Stimulated activated CD4-positive, alpha-beta T cell treated with anti-CD3 and anti-CD28 coated beads, TNF-alpha, amount 100 ng/mL, for 4 hours (primary cell): ENCODE measurements at places on chromosomes 4 and X.

DNA sequence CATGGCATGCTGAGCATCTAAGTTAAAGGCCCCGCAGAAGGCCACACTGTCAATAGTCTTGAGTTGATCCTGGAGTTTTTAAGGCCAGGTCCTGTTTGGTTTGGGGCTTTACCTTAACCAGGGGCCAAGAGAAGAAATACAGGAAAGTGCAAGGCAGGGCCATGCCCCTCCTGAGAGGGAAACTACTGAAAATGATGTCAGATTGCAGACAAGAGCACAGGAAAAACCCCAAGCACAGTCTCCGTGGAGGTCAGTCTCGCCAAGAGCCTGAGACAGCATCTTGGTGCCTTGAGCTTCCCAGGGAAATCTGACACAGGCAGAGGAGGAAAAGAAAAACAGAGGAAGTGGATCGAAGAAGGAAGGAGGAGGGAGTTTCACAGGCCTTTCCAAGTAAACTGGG lies 32.2 kb upstream of the GATB start:
- DNase-seq = no peak

DNA sequence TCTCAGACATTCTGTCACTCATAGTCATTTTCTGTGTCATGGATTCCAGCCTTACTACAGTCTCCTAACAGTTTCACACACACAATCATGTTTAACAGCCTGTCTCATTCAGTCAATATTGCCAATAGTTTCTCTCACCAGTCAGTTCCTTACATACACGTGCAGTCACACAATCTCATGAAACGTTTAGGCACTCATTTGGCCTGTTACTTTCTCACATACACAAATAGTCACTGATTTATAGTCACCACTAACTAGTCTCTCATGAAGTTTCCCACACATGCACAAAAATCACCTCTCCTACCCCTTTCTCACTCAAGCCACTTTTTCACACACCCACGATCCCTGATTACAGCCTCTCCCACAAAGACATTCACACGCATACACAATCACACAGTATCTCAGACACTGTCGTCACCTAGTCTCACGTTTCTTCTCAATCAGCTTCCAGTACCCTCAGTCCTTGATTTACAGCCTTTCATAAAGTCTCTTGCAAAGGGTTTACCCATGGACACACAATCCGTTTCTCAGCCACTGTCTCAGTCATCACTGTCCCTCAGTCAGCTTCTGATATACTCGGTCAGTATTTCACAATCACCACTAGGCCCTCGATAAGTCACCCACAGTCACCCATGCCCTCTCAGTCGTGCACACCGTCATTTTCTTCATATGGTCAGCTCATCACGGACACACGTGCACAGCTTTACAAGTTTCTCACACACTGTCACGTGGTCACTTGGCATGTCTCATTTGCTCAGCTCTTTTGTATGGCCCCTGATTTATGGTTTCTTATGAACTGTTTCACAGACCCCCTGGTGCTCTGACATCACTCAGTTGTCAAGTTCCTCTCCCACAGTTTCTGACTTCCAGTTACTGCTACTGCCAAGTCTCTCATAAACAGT lies 4.2 kb upstream of the CFP start:
- no peak for DNase-seq

DNA sequence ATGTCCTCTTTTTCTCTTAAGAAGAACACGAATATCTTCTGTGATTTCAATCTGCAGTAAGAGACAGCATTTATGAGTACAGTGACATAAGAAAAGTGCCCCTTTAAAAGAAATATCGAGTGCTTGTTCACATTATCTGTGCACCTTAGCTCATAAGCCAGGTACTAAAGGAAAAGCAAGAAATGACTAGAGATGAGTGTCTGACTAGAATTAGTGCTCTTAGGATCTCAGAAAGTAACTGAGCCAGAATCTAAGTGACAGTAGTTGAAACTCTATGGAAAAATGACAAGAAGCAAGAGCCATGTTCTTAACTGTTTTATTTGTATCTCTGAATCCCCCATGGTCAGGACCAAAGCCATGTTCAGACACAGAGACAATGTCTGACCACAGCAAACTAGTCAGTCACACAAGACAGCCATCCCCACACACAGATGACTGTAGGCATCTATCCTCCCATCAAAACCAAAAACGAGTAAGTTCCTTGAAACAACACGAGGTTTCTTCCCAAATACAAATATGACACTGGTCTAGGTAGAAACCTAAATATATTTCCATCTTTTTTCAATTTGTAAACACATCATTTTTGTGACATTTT lies 36.8 kb downstream of the ACSL4 start:
- DNase-seq = no peak

DNA sequence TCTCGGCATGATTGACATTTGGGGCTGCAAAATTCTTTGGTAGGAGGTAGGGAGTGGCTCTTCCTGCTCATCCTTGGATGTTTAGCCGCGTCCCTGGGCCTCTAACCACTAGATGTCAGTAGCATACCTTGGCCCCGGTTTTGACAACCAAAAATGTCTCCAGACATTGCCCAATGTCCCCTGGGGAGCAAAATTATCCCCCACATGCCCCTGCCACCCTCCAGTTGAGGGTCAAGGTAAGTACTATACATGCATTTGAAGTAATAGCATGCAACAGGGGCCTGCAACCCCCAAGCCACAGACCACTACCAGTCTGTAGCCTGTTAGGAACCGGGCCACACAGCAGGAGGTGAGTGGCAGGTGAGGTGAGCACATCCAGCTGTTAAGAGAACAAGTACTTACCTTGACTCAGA lies 17.6 kb upstream of the KIAA1210 start:
- no peak for DNase-seq

DNA sequence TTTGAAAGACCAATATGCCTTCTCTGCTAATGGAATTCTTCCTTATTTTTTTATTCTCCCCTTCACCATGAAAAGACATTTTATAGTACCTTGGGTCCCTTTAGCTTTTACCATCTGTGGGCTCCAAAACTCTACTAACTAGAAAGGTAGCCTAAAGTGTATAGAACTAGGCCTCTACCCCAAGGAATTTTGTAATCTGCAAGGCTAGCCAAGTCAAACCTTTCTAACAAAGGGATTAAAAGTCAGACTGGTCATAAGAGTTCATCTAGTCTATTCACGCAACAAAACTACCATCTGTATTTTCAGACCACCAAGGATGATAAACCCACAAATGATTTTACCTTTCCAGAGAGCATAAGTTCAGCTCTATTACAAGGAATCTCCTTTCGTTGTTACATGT lies 189.5 kb upstream of the DCAF8L1 start:
- DNase-seq = no peak

- DNase-seq = no peak
Observed at GRCh38 chrX:139930916-139931645, 1.8 kb downstream of the ATP11C start.

DNA sequence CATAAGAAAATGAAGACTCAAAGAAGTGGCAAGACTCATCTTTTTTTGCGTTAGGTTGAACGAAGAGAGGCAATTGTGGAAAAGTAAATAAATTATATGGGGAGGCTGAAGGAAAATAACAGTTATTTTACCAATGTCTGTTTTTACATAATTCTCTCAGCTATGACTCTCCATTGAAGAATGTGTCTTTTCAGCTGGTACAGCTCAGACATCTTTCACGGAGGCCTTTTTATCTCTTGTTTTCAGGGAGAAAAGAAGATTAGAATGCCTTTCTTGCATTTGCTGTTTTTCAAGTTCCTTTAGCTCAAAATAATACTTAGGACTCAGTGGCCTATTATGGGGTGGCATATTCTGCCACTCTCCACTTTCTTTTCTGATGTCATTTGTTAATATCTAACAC lies 153.0 kb downstream of the ADAM29 start:
- no peak for DNase-seq

DNA sequence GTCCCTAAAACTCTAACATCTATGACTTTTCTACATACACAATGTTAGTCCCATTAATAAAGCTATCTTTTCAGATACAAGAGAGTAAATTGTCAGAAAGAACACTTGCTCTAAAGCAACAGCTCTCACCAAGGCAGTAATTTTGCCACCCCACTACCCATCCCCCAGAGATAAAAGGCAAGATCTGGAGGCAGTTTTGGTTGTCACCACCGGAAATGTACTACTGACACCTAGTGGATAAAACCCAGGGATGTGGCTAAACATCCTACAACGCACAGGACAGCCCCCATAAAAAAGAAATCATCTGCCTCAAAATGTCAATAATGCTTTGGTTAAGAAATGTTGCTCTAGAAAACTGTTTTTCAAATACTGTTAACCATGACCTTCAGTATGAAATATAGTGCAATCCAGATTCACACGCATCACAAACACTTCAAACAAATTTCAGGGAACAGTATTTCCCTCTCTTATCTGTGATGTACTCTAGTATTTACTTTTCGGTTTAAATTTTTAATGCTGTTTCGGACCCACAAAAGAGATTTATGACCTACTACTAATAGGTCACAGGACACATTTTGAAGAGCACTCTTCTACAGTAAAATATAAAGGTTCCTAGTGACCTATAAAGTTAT lies 5.1 kb downstream of the FBXL5 start:
- peak; percentile 37 for DNase-seq

GRCh38 chr4:173782660-173783059 lies 252.6 kb upstream of the HAND2 start:
- no peak for DNase-seq
